ENCODE measurements at places on chromosomes 1 and 21.

- no peak for DNase-seq
Observed at GRCh38 chr1:43473463-43473862, 19.7 kb upstream of the HYI start.

DNA sequence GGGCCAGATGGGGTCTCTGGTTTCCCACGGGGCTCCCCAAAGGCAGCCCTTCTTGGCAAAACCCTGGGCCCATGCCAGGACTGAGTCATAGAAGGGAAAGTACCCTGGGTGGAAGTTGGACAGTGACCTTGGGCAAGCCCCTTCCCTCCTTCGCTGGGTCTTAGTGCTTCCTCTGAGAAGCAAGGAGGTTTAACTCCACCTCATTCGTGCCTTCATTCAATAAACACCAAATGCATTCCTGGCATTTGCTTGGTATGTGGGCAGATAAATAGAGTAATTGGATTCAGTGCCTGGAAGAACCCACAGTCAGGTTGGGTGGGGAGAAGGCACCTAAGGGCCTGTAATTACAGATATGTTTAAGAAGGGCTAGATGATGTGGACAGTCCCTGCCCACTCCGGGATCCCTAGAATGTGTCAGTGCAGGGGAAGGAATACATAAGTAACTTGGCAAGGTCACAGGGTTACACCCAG is 36.3 kb upstream of the CITED4 start:
- DNase-seq: peak; percentile 64

DNA sequence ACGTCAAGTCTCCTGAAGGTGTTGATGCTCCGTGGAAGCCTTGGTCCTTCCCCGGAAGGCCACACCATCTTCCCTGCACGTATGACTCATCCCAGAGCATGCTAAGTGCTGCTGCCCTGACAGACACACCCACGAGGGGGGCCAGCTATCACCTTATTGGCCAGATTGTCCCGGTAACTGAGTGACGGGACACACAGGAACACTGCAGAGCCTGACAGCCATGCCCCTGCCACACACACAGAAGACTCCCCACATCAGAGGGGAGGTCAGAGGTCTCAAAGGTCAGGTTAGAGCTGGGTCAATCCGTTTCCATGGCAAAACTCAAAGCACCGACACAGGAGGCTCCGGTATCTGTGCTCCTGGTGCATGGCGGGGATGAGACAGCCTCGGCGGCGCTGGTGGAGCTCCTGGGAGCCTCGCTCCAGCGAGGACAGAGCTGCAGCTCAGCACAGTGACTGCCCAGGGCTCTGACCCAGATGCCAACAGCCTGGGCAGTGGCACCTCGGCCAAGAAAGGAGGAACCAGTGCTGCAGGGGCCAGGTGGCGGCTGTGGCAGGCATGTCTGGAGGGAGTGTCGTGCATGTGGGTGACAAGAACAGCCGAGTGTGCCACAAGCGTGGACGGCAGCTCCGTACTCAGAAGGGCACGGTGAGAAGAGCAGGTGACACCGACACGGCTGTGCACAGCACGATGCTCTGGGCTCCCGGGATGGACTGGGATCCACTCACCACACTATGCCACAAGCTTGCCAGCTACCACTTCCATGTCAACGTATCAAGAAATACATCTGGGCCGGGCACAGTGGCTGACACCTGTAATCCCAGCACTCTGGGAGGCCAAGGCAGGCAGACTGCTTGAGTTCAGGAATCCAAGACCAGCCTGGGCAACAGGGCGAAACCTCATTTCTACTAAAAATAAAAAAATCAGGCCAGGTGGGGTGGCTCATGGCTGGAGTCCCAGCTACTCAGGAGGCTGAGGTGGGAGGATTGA is 14.8 kb upstream of the TMEM240 start:
- DNase-seq: no peak

- DNase-seq: no peak
Observed at GRCh38 chr1:87202922-87203655, 125.6 kb upstream of the LMO4 start.

- no peak for DNase-seq
Observed at GRCh38 chr1:41619511-41620364, 135.3 kb upstream of the EDN2 start.

DNA sequence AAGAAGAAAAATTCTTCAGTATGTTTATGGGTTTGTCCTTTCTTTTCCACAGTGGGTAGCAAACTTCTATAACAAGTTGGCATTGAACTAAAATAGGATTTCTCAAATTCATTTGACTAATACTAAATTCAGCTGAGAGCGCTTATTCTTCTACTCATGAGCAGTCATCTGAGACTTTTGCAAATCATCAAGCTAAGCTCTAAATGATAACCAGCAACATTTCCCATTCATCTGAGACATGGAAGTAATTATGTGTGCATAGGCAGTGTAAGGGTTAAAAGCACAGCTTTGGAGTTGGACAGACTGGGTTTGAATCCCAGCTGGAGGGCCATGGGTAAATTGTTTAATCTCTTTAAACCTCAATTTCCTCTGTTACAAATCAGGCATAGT is 18.3 kb upstream of the CNR2 start:
- DNase-seq: no peak

- DNase-seq: no peak
Observed at GRCh38 chr1:162779043-162779442, 11.5 kb upstream of the HSD17B7 start.

DNA sequence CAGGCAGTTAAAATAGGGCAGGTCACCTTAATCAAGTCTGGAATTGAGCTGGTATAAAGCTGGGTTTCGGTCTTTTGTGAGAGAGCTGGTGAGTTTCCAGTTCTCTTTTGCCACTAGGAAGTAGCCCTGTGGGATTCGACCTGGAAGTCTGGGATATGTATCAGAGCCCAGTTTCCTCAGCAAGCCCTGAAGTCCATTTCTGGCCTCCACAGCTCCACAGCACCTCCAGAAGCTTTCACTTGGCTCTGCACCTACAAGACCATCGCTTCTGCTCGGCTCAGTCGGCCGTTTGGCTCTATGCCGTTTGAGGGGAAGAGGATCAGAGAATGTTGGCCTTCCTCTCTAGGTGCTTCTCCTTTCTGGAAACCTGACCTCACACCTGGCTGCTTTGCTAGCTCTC is 148.0 kb downstream of the GALNT2 start:
- DNase-seq: no peak

DNA sequence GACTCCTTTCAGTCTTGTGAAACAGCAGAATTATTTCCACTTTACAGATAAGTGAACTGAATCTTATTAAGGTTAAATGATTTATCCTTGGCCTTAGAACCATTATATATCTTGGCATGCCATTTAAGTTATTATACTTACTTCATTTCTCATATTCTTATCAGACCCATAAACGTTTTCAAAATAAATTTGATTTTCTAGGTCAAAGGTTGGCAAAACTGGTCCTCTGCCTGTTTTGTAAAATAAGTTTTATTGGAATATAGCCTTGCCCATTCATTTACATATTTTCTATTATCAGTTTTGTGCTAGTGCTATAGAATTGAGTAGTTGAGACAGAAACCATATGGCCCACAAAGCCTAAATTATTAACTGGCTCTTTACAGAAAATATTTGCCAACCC is 32.9 kb upstream of the SNRPE start:
- DNase-seq: no peak

- no peak for DNase-seq
Observed at GRCh38 chr1:117600966-117601365, 4.9 kb upstream of the TENT5C start.

GRCh38 chr1:52978045-52978444 is 51.0 kb downstream of the SCP2 start:
- DNase-seq: no peak

GRCh38 chr1:156738407-156738806 is 2.5 kb downstream of the MRPL24 start:
- no peak for DNase-seq

DNA sequence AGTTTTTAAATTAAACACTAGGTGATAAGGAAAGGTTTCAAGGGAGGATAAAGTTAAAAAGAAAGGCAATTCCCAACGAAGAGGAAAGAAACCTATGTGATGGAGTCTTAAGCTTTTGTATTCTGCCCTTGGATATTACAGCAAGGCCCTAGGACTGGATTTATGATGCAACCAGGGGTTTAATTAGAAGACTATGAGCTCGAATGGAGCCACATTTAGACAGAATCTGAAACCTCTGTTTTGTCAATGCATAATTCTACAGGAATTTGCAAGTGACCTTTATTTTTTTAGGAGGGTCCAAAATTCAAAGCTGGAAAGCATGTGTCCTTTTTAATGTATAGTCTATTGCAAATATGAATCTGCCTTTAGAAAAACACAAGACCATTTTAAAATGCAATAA is 37.9 kb downstream of the TGFB2 start:
- DNase-seq: no peak

- no peak for DNase-seq
Observed at GRCh38 chr1:31633117-31633516, 11.6 kb downstream of the PEF1 start.

DNA sequence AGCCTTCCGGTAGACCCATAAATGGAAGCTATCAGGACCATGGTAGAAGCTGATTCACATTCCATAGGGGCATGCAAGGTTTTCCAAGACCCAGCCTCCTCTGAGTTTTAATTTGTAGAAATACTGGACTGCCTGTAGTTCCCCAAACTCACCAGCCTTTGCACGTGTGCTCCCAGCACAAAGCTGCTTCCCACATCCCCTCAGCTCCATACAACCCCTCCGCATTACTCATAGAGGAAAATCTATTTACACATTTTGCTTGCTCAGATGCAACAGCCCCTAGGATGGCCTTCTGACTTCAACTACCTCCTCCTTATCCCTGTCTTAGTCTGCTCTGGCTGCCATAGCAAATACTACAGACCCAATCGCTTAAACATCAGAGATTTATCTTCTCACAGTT is 336.2 kb downstream of the SETD4 start:
- no peak for DNase-seq

- DNase-seq: no peak
Observed at GRCh38 chr1:162087574-162087973, 18.1 kb downstream of the NOS1AP start.

DNA sequence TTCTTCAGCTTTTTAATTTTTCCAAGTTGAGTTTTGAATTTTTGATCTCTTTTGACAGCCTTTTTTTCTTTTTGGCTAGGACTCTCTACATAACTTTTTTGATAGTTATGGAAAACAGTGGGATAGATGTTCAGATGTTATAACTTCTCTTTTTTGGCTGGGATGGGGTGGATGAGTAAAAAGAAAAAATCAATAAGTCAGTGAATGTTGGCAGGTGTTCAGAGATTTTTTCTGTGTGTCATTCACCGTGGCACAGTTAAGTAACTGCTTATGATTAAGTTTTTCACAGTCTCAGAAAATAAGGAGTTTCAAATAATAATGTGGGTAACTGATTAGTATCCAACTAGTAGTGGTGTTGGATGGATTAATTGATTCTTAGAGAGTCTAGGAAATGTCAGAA is 24.0 kb downstream of the HS2ST1 start:
- no peak for DNase-seq

Data from keratinocyte (primary cell).